ENCODE measurements at places on chromosomes 4 and X.
A peak's percentile ranks its signal among the peaks of the same experiment; 100 is the strongest.

GRCh38 chrX:7399373-7399772 lies 251.4 kb upstream of the PUDP start:
- DNase-seq, result no peak

DNA sequence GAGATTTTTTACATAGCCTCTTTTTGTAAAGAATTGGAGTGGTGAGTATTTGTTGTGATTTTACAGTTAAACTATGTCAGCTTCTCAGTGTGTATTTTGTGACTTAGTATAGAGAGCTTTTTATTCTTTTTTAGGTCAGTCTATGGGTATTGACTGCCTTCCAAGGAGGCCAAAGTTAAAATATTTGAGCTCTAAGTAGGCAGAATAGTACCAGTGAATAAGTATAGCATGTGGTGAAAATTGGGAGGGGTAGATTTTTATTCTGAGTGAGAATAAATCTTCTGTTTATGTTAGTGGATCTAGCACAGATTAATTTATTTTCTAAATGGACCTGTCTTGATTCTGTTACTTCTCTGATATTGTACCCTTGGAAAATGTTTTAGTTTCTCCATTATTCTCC lies 37.5 kb downstream of the HERC3 start:
- no peak for DNase-seq

DNA sequence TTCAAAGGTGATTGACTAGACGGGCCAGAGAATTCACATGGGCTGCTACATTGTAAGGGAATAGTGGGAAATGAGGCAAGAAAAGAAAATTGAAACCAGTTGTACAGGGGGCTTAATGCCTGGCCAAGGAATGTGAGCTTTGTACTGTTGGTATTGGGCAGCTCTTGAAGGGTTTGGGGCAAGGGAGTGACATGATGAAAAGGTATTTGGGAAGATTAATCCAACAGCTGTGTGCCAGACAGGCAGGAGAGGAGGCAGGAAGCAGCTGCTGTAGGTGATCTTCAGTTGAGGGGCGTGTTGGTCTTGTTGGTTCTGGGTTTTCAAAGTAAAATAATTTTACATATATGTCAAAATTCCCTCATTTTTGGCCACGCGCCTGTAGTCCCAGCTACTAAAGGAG lies 384.5 kb upstream of the TENM3 start:
- no peak for DNase-seq

GRCh38 chr4:152556283-152556682 lies 20.4 kb upstream of the FBXW7 start:
- DNase-seq, result no peak

GRCh38 chrX:109357706-109358105 lies 124.2 kb downstream of the GUCY2F start:
- DNase-seq, result peak; percentile 54

DNA sequence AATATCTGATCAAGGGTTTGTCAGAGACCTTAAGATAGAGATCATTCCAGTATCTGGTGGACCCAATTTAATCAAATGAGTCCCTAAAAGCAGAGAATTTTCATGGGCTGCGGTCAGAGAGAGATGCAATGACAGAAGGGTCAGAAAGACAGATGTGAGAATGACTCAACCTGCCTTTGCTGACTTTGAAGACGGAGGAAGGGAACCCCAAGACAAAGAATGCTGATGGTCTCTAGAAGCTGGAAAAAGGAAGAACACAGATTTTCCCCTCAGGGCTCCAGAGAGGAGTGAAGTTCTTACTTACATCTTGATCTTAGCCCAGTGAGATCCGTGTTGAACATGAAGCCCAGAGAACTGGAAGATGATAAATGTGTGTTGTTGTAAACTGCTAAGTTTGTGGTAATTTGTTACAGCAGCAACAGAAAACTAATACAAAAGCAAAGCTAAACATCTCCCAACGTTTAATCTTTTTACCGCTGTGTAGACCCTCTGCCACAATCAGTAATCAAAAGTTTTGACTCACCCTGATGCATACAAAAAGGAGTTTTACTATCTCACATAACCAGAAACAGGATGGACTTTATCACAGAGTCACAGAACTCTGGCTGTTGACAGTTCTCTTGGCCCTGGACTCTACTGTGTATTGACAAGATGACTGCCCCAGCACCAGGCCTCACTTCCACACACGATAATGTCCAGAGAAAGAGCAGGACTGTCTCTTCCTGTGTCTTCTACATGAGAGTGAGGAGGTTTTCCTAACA lies 70.2 kb upstream of the MAGEB2 start:
- no peak for DNase-seq

GRCh38 chr4:8081621-8082516 lies 76.7 kb downstream of the ABLIM2 start:
- no peak for DNase-seq

GRCh38 chr4:16075975-16076757 lies 7.7 kb downstream of the PROM1 start:
- no peak for DNase-seq

DNA sequence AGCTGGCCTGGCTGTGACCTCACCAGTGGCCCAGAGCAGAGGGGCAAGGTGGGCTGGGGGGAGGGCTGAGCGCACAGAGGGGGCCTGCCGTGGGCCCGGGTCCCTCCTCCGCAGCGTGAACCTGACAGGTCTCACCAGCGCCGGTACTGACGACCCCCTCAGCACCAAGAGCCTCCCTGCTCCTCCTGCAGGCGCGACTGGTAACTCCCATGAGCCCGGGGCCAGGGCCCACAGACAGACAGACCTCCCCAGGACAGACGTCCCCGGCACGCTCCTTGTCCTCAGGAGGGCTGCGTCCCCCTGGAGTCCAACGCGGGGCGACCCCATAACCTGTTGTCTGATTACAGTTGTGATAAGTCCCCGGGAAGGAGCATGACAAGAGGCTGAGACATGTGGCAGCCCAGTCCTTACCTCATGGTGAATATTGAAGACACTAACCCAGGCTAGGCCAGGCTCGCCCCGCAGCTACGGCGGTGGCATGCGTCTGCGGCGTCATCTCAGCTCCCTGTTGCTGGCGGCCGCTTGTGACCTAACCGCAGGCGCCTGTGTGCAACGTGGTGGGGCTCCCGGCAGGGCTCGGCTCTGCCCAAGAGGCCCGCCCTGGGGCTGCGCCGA lies 8.5 kb downstream of the AKAP17A start:
- no peak for DNase-seq

DNA sequence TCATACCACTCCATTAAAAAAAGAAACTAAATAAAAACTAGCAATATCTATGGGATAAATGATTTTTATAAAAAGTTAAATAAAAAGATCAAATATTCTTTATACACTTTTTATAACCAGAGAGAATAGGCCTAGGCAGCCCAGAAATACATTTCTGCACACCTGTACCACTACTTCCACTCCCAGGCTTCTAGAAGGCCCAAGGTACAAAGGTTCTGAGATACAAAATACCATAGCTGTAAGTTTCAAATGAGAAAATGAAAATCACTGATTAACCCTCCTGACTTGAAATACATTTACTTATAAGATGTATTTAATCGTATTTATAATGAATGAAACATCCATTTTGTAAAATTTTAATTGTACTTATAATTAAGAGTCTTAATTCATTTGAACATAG lies 226.5 kb upstream of the MAB21L2 start:
- DNase-seq, result no peak

- DNase-seq, result no peak
Measured at GRCh38 chr4:182447767-182448280, 204.6 kb downstream of the TENM3 start.

- no peak for DNase-seq
Measured at GRCh38 chr4:180567080-180567479, 1676.1 kb upstream of the TENM3 start.

GRCh38 chr4:3770323-3771163 lies 4.4 kb downstream of the ADRA2C start:
- no peak for DNase-seq

- no peak for DNase-seq
Measured at GRCh38 chrX:70353514-70353913, 63.6 kb downstream of the KIF4A start.

DNA sequence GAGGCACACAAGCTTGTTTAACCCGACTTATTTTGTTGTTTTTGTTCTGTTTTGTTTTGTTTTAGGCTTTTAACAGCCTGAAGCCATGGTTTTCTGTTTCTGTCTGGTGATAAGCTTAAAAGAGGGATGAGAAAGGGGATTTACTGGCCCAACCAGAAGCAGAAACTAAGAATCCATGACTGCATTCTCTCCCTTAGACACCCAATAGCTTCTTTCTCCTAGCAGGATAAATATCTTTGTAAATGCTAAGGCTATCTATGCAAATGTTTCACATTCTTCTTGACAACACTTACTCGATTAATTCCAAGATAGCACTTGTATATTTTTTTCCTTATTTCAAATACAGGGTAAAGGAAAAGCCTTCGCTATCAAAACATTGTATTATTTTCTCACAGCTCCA lies 53.7 kb upstream of the SMAD1 start:
- no peak for DNase-seq

DNA sequence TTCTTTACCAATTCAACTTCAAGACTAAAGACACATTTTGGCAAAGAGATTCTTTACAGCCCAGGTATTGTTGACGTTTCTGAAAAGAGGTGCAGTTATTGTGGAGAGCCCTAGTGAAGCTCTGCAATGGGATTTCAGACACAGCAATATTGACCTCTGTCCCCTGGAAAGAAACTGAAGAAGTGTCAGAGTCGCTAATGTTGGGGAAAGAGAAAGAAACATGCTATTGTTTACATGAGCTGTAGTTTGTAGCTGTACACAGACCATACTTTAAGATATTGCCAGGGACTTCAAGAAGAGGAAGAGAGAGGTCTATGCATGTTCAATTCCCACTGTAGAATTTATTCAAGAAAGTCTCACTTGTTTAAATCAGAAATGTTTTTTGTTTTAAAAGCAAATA lies 497.3 kb upstream of the BOD1L1 start:
- DNase-seq, result no peak

- no peak for DNase-seq
Measured at GRCh38 chr4:112823606-112824005, 186.7 kb downstream of the LARP7 start.

DNA sequence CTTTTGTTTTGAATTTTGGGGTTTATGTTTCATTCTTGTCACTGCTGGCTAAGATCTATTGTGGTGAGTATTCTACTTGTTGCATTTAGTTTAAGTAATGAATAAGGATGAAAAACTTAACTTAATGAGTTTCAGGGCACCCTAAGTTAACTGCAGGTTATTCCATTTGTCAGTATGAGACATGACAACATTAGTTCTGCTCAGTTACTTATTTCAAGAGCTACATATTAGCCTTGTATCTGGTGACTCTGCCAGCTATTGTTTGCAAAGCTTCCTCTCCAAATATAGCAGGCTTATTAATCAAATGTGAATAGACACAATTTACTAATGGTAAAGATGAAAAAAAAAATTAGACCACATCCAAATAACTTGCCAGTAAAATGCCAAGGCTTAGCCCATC lies 567.1 kb downstream of the IL15 start:
- DNase-seq, result no peak

DNA sequence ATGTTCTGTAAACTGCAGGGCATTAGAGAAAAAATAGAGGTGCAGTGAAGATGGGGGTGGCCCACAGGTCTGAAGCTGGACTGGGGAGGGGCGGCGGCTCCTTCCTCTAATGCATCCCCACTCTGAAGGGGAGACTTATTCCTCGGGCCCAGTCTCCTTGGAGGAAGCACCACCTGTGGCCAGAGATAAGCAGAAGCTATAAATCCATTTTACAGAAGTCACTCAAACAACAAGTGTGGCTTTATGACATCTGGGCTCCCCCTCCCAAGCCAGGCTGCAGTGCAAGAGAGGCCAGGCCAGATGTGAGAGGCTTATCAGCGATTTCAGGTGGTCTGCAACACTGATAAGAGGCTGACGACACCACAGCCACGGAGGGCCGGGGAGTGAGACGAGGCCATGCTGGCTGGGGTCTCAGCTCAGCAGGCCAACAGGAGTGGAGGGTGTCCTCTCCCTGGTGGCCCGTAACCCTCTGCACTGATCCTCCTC lies 15.8 kb downstream of the CYTL1 start:
- DNase-seq, result no peak
